Putamen (tissue), 1 donor: ENCODE measurements at places on chromosomes 7 and 10.

DNA sequence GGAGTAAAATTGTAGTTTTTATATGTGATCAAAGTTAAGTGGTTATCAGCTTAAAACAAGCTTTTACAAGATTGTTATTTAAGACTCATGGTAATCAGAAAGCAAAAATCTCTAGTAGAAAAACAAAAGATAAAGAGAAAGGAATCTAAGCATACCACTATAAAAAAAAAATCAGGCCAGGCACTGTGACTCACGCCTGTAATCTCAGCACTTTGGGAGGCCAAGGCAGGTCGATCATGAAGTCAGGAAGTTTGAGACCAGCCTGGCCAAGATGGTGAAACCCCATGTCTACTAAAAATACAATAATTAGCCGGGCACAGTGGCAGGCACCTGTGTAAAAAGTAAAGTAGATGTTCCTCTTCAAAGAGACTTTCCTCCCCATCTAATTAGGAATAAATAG lies 265.9 kb upstream of the NRP1 start:
- DNase-seq = no peak

- peak; percentile 18 for DNase-seq
Measured at GRCh38 chr7:24932815-24933214, 47.2 kb downstream of the OSBPL3 start.

DNA sequence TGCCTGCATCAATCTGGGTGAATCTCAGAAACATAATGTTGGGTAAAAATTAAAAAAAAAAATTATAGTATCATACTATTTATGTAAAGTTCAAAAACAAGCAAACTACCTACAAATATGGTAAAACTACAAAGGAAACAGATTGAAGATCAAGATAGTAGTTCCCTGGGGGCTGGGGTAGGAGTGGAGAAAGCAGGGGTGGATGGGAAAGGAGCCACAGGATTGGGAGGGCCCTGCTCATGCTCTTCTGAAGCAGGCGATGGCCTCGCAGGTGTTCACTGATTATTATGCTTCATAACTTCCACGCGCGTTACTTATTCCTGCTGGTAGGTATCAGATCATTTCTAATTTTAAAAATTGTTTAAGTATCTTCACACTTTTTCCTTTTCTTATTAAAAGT lies 96.0 kb upstream of the GATA3 start:
- DNase-seq = no peak

GRCh38 chr10:122308417-122309141 lies 37.5 kb downstream of the BTBD16 start:
- no peak for DNase-seq

GRCh38 chr7:93629291-93629801 lies 54.8 kb upstream of the CALCR start:
- DNase-seq = no peak
